ENCODE measurements at places on chromosomes 7 and 10.

- DNase-seq, result no peak
These were observed 87.9 kb upstream of the KAT6B start for GRCh38 chr10:74738542-74738941.

DNA sequence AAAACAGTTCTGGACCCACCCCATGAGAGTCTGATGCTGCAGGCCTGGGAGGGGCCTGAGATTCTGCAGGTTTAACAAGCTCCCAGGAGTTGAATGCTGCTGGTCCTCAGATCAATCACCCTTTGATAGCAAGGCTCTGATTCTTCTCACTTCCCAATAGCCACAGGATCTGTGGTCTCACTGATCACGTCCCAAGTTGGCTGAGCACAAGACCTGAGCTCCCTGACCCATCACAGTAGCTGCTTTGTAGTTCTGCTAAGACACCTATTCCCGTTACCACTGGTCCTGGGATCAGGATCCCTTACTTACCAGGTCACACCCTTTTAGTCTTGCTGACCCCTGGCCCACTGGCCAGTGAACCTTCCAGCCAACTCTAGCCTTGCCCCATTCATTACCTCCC is 372.8 kb downstream of the PHTF2 start:
- no peak for DNase-seq

GRCh38 chr7:100965045-100965722 is 4.2 kb upstream of the MUC12 start:
- DNase-seq, result no peak

- no peak for DNase-seq
These were observed 96.0 kb downstream of the MTERF1 start for GRCh38 chr7:91784469-91784868.

GRCh38 chr7:103833401-103833800 is 156.1 kb downstream of the RELN start:
- no peak for DNase-seq

DNA sequence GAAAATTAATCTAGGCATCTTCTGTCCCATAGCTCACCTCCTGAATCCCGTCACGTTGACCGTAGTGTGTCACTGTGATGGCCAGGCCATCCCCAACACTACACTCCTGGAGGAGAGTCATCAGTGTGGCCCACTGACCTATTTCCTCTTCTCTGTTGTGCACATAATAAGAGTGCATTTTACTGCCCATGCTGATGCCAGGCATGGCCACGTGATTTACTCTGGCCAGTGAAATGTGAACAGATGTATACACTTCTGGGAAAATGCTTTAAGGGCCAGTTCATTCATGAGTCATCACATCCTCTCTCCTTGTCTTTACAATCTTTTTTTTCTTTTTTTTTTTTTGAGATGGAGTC is 101.9 kb upstream of the PIP4K2A start:
- DNase-seq, result no peak

GRCh38 chr10:3902054-3902808 is 117.2 kb upstream of the KLF6 start:
- DNase-seq, result peak; percentile 85

- peak; percentile 28 for DNase-seq
These were observed 1.9 kb downstream of the TTYH3 start for GRCh38 chr7:2633538-2634266.

- DNase-seq, result no peak
These were observed 174.4 kb downstream of the PRKCQ start for GRCh38 chr10:6405713-6406112.

GRCh38 chr10:14585287-14586193 is 189.2 kb downstream of the FAM107B start:
- no peak for DNase-seq

- no peak for DNase-seq
These were observed 72.2 kb downstream of the ZNF783 start for GRCh38 chr7:149334219-149334618.

Measured in CD4-positive, alpha-beta T cell treated with Interleukin-2 at 100 ng/mL for 4 hours (primary cell).